ENCODE measurements at places on chromosomes 6 and 20.

DNA sequence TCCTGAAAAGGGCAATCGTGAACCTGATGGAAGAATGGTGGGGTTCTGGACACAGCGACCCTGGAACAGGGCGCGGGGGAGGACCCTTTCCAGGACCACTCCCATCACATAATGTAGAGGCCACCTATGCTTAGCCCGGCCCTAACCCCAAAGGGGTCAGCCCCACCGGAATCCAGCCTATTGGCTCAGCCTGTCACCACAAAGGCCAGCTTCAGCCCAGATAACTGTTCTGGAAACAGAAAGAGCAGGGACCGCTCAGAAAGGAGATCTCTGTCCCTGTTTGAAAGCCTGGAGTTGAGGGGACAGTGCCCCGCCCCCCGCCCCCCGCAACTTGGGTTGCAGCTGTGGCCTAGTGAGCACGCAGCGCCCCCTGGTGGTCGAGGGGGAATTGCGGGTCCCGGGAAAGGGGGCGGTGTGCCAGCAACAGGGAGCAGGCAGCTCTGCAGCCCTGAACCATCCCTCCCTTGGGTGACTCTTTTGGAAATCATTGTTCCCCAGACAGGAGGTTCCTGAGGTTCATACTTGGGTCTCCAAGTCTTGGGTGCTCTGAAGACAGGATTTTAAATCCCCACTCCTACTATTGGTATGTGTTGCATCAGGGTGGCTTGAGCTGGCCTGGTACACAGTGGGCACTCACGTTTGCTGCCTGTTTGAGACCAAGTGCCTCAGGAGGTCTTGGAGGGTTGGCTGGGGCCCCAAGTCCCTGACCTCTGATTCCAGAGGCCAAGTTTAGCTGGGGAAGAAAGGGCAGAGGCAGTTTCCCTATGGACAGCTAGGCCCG is 1.5 kb downstream of the SIGLEC1 start:
- peak; percentile 37 for DNase-seq

DNA sequence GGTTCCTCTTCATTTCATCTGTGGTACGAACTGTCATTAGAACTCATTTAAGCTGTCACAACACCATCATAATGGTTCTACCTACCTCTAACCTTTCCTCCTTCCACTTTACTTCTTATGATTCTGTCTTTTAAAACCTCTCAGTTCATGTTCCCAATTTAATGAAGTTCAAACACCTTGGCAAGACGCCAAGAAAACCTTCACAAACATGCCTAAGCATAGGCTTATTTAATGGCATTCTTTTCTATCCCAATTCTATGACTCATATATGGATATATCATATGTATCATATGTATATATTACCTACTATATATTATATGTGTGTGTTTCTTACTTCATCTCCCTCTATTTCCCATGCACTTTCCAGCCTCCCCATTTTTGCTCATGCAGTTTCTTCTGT is 283.4 kb upstream of the TBX18 start:
- no peak for DNase-seq

DNA sequence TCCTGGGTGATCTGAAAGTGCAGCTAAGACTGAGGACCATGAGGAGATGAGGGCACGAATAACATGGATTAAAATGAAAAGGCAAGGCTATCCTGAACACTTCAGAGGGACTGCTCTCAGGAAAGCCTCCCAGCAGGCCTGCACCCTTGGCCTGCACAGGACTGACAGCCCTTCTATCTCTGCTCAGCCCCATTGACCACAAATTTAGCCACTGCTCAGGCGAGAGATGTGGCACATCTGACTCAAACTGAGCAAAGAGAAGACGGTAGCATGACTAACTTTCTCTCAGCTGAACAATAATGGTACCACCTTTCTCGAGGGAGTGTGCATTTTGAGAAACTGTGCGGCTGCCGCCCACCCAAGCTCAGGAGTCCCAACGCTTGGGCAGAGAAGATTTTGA is 257.5 kb downstream of the ADGB start:
- no peak for DNase-seq

GRCh38 chr6:16840725-16841124 is 79.5 kb upstream of the ATXN1 start:
- no peak for DNase-seq

Measured in occipital lobe (tissue), 3 donors.